ENCODE measurements at places on chromosomes 13 and 19.

DNA sequence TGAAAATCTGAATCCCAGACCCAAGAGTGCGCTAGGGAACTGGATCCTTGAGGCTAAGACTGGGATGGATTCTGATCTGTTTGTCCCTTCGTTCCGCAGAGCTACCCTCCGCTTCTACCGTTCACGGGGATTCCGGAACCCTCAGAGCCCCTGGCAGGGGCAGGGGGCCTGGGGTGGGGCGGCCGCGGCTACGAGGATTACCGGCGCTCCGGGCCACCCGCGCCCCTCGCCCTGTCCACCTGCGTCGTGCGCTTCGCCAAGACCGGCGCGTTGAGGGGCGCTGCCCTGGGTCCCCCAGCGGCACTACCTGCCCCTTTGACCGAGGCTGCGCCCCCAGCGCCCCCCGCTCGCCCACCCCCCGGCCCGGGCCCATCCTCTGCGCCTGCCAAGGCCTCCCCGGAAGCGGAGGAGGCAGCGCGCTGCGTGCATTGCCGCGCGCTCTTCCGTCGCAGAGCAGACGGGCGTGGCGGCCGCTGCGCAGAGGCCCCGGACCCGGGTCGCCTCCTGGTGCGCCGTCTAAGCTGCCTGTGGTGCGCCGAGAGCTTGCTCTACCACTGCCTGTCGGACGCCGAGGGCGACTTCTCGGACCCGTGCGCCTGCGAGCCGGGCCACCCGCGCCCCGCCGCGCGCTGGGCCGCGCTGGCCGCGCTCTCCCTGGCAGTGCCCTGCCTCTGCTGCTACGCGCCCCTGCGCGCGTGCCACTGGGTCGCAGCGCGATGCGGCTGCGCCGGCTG is 7.1 kb downstream of the SPRED3 start:
- peak; percentile 59 for DNase-seq

DNA sequence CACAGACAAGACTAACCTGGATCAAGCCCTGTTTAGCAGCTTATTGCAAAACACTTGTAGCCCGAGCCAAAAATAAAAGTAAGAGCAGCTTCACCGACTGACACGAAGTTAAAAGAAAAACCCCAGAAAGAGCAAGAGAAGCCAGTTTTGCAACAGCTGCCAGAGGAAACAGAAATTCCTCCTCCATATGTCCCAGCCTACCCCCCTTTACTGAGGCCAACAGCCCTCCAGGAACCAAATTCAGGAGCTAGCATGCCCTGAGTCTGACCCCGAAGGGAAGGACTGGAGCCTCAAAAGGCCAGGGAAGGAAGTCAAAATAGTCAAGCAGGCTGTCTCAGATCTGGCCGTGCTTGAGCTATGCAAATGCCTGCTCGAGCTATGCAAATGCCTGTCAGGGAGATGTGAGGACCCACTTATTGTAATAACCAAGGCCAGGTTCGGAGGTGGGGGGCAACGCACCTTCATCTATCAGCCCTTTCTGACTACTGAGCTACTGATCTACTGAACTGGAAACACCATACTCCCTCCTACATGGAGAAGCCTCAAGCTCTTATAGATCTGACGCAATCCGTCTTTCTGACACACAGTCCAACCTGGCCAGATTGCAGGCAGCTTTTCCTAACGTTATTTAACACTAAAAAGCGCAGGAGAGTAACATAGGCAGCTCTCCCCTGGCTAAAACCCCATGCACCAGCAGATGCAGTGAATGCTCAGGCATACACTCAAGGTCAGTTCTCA is 6.7 kb downstream of the SIGLEC11 start:
- no peak for DNase-seq

GRCh38 chr13:30715837-30716236 is 19.5 kb upstream of the ALOX5AP start:
- no peak for DNase-seq

DNA sequence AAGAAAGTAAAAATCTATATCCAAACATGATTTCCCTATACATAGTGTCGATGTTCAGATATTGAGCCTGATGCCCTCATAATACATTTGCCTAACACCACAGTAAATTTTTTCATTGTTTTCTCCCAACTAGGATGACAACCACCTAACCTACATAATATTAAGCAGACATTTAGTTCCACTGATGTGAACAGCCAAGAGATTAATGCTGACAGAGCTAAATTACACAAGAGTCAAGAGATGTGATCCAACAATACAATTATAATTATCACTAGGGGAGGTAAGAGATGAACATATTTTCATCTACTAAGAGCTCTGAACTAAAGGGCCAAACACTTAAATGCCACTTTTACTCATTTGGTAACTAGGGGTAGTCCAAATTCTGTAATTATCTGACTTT is 145.9 kb downstream of the DACH1 start:
- no peak for DNase-seq

GRCh38 chr13:98368019-98368418 is 190.9 kb upstream of the RNF113B start:
- no peak for DNase-seq

DNA sequence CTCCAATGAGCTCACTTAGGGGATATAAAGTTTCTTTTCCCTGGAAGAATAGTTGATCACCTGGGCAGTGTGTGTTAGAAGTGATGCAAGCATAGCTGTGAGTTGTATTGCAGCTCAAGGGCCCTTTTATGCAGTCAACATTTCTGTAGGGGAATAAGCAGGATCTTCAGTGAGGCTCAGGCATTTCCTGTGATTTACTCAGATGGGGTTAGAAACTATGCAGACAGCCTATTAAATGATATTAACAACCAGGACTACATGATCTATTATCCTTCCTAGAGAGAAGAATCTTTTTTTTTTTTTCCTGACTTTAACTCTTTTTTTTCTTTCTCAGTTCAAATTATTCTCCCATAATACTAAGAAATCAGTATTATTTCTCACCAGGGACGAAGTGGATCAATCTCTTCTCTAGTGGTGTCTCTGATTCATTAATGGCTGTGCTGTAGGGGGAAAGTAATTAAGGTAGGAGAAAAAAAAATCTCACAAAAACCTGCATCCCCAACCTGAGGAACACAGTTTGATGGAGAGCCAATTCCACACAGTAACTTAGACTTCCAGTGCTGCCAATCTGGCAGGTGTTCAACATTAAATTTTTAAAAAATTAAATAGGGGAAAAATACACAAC is 126.4 kb upstream of the SLC10A2 start:
- no peak for DNase-seq

DNA sequence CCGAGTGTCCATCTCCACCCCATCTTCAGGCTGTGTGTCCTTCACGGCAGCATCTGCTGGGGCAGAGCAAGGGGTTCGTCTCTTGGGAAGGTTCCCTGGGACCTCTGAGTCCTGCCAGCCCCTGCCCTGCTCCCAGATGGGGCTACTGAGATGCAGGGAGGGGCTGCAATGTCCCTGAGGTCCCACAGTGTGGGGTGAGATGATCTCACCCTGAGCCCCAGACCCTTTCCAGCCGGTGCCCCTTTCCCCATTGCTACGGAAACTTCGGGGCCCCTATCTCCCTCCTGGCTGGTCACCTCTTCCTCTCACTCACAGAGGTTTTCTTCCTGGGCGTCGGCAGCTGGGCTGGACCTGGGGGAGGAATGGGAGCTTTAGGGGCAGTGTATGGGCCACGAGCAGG is 5.0 kb downstream of the LILRB2 start:
- no peak for DNase-seq

- DNase-seq: peak; percentile 30
These were observed 4.4 kb downstream of the BCAT2 start for GRCh38 chr19:48806518-48806817.

- DNase-seq: no peak
These were observed 1417.1 kb upstream of the ATXN8OS start for GRCh38 chr13:68690567-68690966.

- DNase-seq: no peak
These were observed 107.3 kb upstream of the STARD13 start for GRCh38 chr13:33392794-33393405.

DNA sequence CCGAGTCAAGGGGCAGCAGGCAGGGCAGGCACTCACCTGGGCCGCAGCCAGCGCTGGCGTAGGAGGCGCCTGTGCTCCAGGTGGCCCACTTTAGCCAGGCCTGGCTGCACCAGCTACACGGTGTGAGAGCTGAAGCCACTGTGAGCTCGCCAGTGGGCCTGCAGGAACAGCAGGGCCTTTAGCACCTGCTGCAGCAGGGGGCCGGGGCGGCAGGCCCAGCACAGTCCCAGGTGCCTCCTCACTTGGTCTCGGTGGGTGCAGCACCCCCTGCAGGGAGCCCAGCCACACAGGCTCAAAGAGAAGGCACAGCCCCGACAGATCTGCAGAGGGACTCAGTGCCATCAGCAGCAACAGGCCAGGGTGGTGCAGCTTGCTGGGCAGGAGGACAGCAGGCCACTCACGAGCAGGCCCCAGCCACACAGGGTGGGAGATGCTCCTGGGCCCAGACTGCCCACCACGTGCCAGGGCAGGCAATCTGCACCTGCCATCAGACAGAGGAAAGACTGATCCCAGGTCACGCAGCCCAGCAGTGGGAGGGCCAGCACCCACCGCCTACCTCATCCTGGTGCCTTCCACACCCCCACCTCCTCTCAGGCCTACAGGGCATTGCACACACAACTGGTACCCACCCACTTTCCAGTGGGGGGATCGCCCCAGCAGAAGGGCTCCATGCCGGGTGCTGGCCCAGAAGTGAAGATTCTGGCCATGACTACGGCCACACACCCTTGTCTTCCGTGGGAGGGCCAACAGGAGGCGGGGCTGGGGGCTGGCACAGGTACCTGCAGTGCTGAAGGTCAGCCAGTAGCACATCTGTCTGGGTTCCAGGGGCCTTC is 15.8 kb downstream of the ARHGAP33 start:
- DNase-seq: peak; percentile 3

DNA sequence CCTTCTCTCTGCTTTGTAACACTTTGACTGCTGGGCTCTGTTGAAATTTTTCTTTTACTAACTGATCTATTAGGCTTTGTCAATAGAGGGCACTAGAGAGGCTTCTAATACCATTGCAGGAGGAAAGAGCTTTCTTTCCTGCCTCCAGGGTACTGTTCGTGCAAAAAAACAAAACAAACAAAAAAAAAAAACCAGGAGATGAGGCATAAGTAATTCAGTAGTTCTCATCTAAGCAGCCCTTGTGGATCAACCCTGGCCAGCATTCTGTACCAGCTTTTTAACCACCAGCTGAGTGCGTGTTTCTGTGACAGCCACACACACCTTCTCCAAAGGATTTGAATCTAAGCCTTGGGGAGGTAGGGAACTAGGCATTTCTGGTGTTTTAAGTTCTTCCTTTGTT is 1707.6 kb upstream of the SLC10A2 start:
- no peak for DNase-seq

GRCh38 chr13:71576571-71576970 is 290.4 kb downstream of the DACH1 start:
- DNase-seq: no peak

DNA sequence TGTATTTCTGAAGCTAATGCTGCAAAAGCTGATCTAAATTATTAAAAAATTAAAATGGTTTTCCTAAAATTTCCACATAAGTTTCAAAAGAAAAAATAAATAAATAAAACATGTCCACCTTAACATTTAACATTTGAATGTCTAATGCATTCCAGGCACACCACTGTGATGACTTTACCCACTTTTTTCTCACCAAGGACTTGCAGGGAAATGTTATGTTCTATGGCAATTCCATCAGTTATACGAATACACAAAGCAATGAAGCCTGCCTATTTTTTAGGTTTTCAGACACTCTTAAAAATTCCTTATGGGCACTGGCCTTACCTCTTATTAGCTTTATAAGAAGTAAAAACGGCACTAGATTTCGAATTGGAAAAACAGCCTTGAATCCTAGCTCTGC is 10.2 kb downstream of the TSC22D1 start:
- DNase-seq: no peak

GRCh38 chr19:7394731-7395359 is 46.1 kb downstream of the ARHGEF18 start:
- peak; percentile 84 for DNase-seq

- no peak for DNase-seq
These were observed 77.5 kb downstream of the ZNF536 start for GRCh38 chr19:30449673-30450072.

DNA sequence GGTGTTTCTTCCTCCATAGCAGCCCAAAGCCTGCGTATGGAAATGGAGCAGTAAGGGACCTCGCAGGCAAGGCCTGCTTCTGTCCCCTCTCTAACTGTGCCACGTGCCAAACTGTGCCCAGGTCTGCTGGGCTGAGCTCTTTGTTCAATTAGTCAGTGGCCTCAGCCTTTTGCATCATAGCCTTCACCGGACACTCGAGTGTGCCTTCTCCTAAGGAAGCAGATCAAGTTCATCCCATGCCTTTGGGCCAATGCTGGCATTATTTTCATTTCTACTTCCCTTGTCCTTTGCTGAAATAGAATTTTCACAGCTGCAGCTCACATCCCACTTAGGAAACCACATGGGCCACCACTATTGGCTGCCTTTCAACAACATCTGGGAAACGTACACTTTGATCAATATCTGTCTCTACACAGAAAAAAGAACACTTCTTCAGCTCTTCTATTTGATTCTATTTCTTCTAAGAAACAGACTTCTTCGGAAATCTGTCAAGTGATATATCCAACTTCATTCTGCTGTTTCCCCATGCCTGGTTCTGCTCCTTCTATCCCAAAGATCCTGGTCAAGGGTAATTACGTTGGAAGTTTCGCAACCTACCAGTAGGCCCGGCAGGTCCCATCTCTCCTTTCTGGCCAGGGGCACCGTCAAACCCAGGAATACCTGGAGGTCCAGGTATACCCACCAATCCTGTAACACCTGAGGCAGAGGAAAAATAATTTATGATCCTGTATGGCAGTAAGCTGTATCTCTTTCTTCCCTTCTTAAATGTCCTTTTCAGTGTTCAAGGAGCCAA is 143.9 kb downstream of the COL4A1 start:
- no peak for DNase-seq

DNA sequence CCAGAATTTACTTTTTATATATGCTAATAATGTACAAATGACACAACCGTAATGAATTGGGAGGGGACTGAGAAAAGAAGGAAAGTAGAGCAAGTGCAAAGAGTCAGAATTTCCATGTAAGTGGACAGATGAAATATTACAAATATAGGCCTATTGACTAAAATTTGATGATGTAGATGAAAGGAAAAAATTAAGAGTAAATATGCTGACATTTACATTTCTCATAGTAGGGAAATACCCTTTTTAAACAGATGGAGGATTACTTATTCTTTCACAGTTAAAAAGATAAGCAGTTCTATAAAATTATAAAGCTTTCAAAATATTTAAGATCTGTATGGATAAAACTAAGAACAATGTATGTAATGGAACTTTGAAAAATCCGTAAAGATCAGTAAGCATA is 185.4 kb downstream of the NBEA start:
- no peak for DNase-seq

DNA sequence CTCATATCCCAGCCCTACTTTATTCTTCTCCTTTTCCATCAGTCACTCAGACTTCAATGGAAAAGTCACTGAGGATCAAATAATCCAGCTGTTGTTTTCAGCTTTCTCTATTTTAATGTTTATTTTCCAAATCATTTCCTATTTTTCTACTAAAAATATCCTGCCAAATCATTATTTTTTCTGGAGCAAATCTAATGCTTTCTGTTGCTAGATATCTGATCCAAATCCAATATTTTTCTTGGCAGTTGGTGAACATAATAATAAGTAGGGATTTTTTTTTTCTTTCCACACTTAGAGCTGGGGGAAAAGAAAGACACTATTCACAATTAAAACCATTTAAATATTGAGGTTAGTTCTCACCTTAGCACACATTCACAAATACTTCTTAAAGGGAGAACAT is 656.1 kb downstream of the DACH1 start:
- no peak for DNase-seq
